SIG-M5 (cell line): ENCODE measurements at places on chromosomes 1 and 21.

DNA sequence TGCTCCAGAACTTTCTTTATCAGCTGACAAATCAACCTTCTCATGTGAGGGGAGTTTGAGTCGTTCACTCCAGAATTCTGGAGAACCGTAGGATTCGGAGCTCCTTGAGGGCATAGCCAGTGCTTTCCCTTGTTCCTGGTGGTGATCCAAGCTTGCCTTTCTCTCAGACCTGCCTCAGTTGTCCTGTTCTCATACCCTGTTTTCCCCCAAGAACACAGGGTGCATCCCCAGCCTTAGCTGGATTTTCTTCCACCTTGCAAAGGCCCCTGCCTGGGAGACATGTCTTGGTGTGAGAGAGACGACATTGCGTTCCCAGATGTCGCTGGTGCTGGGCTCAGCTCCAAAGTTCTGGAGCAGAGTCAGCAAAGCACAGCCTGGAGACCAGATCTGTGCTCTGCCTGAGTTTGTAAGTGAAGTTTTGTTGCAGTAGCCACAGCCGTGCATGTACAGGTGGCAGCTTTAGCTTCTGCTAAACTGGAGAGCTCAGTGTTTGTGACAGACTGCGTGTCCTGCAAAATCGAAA, 40.0 kb downstream of the ABCG1 start:
- no peak for DNase-seq

DNA sequence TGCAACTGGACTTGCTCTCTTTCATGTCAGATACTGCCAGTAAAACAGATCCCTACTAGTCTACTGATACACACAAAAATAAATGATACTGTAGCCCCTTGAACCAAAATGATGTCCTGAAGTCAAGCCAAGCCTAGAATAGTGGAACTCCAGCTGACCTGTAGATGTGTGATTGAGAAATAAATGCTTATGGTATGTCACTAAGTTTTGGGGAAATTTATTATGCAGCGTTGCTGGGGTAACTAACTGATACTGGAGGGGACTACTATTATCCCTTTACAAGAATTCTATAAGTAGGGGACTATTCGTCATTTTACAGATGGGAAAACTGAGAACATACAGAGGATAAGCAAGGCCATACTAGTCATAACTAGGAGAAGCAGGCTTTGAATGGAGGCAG, 55.6 kb downstream of the RPL5 start:
- no peak for DNase-seq

- no peak for DNase-seq
Observed at GRCh38 chr1:248703674-248704073, 1.1 kb upstream of the OR14I1 start.

- DNase-seq, result no peak
Observed at GRCh38 chr1:150972417-150972940, 2.2 kb downstream of the CERS2 start.

- no peak for DNase-seq
Observed at GRCh38 chr1:194277927-194278326, 1091.5 kb upstream of the B3GALT2 start.

DNA sequence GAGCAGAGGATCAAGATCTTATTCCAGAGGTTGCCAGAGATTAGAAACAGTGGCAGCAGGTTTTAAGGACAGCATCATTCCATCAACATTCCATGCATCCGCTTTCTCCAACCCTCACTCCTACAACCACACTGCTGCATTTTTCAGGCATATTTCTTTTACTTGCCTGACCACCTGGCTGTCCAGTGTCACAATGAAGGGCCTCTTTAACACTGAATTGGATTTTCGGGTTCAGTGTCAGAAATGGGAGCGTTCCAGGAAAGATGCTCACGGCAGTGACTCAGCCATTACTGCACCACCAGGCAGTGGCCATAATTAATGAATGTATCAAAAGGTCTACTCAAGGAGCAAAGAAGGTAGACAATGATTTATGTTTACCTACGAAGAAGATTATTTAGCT, 200.4 kb upstream of the ESRRG start:
- DNase-seq, result no peak
